ENCODE measurements at places on chromosomes 16 and 17.

DNA sequence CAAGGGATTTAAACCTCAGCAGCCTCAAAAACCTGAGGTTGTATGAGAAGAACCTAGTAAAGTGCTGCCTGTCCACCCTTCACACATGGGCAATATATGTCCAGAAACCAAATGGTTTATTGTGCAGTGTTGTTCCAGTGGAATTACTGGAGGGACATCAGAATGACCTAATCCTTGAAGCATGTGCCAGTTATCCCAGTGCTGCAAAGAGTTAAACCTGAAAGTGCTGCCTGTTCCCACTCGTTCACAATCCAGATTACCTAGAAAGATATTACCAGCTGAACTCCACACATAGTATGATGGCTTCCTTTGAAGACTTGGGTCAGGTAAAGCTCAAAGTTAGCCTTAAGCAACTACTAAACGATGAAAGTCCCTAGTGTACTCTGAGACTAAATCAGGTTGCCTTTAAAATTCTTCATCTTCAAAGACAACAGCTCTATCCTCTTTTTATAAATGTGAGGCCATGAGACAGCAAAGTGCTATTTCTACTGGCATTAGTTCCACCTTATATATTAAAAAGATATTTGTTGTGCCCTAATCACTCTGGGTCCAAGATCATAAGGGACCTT lies 133.1 kb downstream of the SNX11 start:
- DNase-seq, result no peak

DNA sequence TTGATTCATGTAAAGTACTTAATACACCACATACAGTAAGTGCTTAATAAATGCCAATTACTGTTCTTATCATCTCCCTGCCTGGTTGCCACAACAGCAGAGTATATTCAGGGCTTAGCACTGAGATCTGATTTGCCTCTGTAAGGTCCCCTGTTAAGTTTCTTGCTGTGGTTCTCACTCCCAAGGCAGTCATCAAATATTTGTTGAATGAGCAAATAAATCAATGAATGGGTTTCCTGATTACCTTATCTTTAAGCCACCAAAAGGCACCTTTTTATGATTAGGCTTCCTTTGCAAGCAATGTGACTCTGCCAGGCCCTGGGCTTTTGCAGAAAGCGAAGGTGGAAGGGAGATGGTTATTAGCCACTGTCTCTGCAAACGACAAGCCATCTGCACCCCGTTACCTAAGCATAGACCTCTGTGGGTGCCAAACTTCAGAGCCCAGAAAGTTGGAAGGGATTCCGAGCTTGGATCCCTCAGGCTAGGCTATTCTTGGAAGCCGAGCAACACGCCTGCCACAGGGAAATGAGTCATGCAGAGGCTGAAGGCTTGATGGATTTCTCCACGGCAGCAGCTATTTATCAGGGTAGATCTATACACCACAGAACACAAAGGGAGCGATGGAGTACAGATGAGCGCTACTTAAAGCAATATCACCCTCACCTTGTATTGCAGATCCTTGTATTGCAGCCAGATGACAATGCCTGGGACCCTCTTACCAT lies 102.0 kb downstream of the GRIN2A start:
- no peak for DNase-seq

- DNase-seq, result no peak
These were observed 75.9 kb upstream of the TNRC6C start for GRCh38 chr17:77882481-77883212.

- no peak for DNase-seq
These were observed 23.5 kb downstream of the TUBG1 start for GRCh38 chr17:42632949-42633444.

DNA sequence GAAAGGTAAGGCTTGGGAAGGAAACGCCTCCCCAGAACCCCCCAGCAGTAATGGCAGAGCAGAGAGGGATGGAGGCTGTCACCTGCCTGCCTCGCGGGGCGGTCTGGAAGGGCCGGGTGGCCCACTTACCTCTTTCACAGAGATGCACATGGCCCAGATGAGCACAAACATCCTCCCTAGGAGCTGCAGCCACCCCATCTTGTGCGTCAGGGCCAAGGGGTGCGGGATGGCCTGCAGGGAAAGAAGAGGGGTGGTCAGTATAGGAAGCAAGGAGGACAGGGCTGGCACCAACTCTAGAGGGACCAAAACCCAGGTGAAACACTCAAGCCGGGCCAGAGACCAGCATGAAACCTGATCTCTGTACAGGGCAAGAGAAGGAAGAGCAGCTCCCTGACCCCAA lies 29.7 kb downstream of the TRPV3 start:
- no peak for DNase-seq

DNA sequence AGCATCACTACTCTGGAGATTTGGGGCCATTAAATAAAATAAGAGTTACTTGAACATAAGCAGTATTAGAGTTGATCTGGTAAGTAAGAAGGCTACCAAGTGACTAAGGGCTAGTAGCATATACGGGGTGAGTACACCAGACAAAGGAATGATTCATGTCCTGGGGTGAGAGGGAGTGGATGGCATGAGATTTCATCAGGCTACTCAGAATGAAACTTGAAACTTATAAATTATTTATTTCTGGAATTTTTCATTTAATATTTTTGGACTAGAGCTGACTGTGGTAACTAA lies 2.3 kb downstream of the SLFN5 start:
- no peak for DNase-seq

GRCh38 chr16:88436796-88437195 lies 16.3 kb upstream of the ZFPM1 start:
- DNase-seq, result no peak

DNA sequence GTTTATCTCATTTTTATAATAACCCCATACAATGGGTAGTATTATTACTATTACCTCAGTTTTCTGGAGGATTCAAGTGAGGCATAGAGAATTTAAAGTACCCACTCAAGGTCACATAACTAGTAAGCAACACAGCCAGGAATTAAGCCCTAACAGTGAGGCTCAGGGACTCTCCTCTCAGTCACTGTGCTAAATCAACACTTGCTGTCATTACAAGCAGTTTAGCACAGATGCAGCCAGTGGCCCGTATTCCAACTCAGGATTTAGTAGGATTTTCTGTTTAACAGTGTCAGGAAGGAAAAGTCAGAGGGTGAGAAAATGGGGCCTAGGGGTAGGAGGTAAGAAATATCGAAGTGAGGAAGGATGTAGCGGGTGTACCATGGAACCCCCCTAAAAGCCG lies 536.9 kb downstream of the TMEM114 start:
- DNase-seq, result no peak

DNA sequence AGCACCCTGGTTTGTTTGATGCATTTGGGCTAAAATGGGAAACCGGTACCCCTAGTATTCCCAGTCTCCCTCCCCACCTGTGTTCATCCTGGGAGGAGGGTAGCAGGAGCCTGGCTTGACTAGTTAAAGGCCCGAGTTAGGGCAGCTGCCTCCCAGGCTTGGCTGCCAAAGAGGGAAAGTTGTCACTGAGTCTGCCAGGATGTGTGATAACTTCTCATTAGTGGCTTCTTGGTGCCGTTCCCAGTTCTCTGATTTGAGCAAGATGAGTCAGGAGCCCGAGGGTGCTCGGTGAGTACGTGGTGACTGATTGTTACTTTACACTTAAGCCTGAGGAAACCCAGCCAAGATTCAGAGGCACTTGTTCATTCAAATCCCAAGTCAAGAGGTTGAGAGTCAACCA lies 2.5 kb downstream of the KRT32 start:
- DNase-seq, result no peak

DNA sequence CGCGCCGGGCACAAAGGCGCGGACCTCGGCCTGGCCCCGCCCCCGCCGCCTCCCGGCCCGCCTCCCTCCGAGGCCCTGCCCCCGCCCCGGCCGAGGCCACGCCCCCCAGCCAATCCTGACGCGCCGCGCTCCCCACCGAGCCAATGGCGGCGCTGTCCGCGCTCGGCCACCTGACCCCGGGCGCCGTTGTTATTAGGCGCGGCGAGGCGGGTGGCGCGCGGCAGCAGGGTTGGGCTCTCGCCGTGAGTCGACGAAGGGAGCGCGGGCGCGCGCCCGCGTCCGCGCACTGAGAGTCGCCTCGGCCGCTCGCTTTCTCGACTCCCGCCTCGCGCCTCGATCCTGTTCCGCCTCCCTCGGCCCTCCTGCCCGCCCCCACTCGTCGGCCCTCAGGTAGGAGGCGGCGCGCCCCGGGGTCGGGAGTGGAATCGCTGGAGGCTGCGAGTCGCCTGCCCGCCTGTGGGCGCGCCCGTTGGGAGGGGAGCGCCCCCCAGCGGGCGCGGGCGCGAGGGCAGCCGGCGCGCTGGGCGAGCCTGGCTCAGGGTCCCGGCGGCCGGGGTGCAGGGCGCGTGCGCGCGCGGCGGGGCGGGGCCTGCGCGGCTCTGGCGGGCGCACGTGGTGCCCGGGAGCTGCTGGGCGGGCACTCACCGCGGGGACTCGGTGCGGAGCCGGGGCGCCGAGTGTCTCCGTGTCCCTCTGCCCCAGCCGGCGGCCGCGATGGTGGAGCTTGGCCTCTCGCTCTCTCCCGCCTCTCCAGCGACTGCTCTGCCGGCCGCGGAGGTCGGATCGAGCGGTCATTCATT lies 405 bp upstream of the CBLN1 start:
- DNase-seq, result no peak

DNA sequence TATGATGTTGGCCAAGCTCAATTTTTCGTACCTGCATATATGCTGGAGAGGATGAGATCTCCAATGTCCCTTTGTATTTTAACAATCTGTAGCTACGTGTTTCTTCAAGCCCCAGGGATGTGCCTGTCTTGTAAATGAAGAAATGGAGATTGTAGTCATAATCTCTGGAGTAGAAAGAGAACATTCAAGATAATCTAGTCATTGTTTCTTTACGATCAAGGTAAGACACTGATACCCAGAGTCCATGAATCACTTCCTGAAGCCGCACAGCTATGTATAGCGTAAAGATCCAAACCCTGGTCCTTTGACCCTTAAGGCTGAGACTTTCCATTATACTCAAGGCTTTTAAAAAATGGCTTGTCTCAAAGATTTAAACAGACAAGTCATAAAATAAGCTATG lies 205.5 kb downstream of the HS3ST3B1 start:
- no peak for DNase-seq

GRCh38 chr17:38628441-38628840 lies 22.7 kb upstream of the SRCIN1 start:
- no peak for DNase-seq

- no peak for DNase-seq
These were observed 1.1 kb downstream of the MAPT start for GRCh38 chr17:45895304-45895968.

DNA sequence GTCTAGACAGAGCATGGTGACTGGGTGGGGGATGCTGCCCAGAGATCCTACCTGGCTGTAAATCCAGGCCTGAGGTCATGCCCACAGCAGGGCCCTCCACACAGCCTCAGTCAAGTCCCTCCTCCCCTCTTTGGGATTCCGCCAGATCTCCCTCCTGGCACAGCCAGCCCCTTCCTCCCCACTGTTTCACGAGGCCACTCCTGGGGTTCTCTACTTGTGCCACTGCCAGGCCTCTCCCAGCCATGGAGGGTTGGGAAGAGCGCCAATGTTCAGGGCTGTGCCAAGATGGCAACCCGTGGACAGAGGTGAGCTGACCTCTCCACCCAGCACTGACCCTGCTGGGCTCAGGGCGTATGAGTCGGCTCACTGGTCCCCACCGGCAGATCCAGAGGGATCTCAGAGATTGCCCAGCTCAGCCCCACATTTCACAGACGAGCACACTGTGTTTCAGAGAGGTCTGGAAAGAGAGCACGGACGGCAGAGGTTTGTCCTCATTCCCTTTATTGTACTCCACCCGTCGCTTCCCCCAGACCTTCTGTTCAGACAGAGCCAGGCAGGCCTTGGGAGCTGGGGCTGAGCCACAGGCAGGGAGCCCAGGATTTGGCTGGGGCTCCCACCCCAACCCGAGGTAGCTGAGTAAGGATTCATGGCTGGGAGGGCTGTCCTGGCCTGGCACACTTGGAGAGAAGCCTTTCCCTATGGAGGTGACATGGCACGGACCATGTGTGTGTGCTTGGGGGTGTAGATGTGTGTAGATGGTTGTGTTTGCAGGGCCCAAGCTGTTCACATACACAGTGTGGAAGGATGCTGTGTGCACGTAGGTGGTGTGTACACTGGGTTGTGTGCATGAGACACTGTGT lies 3.5 kb upstream of the CAMKK1 start:
- DNase-seq, result no peak

GRCh38 chr16:71937868-71938510 lies 42.7 kb downstream of the IST1 start:
- no peak for DNase-seq

DNA sequence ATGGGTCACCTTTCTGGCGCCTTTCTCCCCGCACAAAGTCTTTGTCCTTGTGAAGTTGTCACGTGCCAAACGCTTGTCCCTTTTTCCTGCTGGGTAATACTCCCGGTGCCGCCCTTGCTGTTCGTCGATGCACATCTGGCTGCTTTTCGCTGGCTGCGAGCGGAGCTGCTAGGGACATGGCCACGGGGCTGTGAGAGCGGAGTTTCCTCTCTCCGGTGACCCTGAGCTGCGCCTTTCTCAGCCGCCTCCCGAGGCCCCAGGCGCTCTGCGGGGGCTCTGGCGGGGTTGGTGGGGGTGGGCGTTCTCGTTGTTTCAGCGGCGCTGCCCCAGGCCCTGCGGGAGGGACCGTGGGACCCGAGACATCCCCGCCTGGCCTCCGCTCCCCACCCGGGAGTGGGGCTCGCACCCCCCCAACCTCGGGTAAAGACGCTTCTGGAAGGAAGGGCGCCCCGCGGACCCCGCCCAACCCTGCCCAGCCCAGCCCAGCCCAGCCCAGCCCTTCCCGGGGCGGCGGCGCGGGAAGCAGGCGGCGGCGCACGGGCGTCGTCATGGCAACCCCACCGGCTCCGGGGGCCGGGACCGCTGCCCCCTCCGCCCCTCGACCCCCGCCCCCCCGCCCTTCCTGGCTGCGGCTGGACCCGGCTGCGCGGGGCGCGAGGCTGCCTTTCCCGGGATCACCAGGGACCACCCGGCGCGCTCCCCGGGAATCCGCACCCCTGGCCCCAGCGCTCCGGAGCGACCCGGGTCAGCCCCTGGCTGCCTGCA lies 12.3 kb downstream of the CHMP6 start:
- DNase-seq, result no peak

DNA sequence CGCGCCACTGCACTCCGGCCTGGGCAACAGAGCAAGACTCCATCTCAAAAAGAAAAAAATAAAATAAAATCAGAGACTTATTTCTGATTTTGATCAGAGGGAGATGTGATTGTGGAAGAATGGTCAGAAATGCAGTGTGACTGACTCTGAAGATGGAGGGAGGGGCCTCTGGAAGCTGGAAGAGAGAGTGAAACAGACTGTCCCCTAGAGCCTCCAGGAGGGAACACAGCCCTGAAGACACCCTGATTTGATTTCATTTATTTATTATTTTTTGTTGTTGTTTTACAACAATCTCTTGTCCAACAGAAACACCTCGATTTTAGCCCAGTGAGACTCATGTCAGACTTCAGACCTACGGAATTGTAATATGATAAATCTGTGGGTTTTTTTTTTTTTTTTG lies 26.1 kb downstream of the BCL7C start:
- no peak for DNase-seq
